ENCODE measurements at places on chromosomes 7 and 10.

GRCh38 chr7:90244565-90244908 lies 437 bp upstream of the CFAP69 start:
- no peak for DNase-seq

DNA sequence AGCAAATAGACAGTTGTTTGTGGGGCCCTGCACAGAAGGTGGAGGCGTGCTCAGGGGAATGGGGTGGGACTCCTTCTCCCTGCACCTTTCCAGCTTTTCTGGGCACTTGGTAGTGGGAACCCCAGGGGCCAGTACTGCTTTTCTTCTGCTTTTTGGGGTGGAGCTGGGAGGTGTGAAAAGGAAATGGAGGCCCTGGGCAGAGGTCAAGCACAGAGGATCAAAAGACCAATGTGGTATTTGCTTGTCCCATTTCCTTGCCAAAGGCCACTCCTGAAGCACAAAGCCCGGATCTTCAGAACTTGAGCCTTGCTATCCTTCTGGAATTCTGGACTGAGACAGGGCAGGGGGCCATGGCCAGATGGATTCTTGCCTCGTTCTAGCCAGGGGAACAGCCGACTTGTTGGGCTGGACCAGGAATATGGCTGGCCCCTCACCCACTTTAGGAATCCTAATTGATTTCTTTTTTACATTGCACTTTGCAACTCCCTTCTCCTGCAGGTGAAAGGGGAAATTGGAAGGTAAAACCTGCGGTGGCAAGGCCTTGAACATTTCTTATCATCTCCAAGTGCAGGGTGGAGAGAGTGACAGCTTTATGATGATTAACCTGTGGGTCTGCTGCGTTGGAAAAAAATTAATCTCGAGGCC lies 26.5 kb downstream of the ADRA2A start:
- no peak for DNase-seq

- DNase-seq: peak; percentile 37
These were observed 4.0 kb upstream of the RBM28 start for GRCh38 chr7:128347647-128348097.

- no peak for DNase-seq
These were observed 29.9 kb downstream of the LIPJ start for GRCh38 chr10:88616250-88616977.

- DNase-seq: no peak
These were observed 1204.9 kb downstream of the CNTNAP2 start for GRCh38 chr7:147321504-147321903.

DNA sequence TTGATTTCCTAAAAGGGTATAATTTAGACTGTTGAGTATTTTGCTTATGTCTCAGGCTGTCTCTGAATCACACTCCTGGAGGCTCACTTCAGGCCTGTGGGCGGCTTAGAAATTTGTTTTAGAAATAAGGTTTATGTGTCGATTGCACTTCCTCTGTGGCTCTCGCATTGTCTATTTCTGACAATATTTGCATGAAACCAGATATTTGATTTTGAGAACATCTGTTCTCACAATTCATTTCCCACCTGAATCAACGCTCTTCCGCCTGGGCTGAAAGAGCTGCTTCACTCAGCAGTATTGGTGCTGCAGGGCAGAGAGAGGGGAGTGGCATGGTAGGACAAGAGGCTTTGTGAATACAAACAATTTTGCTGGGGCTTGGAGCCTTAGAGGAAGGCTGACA lies 262.0 kb downstream of the ADRA2A start:
- DNase-seq: no peak

DNA sequence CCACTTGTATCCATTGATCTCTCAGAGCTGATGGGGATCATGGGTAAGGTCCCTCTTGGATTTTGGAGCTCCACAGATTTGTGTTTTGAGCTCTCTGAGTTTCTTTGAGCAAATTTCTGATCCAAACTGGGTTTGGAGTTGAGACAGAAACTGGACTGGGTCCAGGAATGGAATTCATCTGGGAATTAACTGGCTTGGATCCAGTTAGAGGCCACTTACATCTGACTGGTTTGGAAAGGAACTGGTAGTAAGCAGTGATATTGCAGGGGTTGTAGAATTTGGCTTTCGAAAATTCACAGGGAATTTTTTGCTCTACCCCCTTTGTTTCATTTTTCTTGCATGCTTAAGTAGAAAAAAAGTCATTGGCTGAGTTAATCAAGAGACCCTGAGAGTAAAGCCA lies 245.6 kb downstream of the SEMA3D start:
- DNase-seq: no peak

GRCh38 chr10:98427011-98427515 lies 12.1 kb upstream of the PYROXD2 start:
- no peak for DNase-seq

GRCh38 chr7:134907639-134908038 lies 78.7 kb upstream of the AGBL3 start:
- no peak for DNase-seq

- no peak for DNase-seq
These were observed 31.4 kb downstream of the ANK3 start for GRCh38 chr10:60358282-60358681.

GRCh38 chr7:7122701-7123281 lies 59.6 kb upstream of the C1GALT1 start:
- no peak for DNase-seq

- no peak for DNase-seq
These were observed 130.6 kb downstream of the STRA8 start for GRCh38 chr7:135364206-135364605.

GRCh38 chr10:44988957-44989585 lies 10.5 kb upstream of the DEPP1 start:
- DNase-seq: no peak

- peak; percentile 48 for DNase-seq
These were observed 19.1 kb upstream of the SPOCK2 start for GRCh38 chr10:72107325-72108003.

GRCh38 chr10:128507066-128507465 lies 380.8 kb upstream of the MKI67 start:
- no peak for DNase-seq

- DNase-seq: no peak
These were observed 25.0 kb downstream of the ABLIM1 start for GRCh38 chr10:114632869-114633715.

- no peak for DNase-seq
These were observed 792.0 kb downstream of the TYW1 start for GRCh38 chr7:67788669-67789068.

DNA sequence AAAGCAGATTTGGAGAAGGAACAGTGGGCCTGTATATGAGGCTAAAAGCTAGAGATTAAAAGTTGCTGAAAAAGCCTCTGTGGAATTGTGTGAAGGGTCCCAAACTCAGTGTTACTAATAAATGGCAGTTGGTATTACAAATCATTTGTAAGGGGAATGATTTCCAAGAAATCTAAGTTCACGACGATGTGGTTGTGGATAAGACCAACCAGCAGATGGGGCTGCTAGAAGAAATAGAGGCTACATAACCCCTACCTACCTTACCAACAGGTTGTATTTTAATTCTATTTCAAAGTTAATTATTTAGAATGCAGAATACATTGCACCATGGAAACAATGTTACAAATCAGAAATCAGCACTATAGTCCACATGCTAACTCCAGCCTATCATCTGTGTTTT lies 377.1 kb downstream of the HPSE2 start:
- no peak for DNase-seq
